ENCODE measurements at places on chromosomes 7 and 10. TPM values are rescaled to one million over a fixed set of nuclear protein-coding genes. Genes with fewer than 3 reads are reported as not detected.

GRCh38 chr10:27153845-27154193, 365 bp downstream of the YME1L1 start:
- DNase-seq = peak; percentile 25

NXPH1 gene
- polyA plus RNA-seq = not detected

GRCh38 chr7:103989785-103990767, 618 bp upstream of the RELN start:
- no peak for DNase-seq

GRCh38 chr7:156935250-156935649, 14.3 kb upstream of the NOM1 start:
- no peak for DNase-seq

- no peak for DNase-seq
Observed at GRCh38 chr7:116439005-116439404, 60.5 kb upstream of the CAV2 start.

Data from right renal cortex interstitium (tissue), 3 donors.